Psoas muscle (tissue), 8 donors: ENCODE measurements at places on chromosomes 5 and 9. TPM values are rescaled to one million over a fixed set of nuclear protein-coding genes. Genes with fewer than 3 reads are reported as not detected.
A peak's percentile ranks its signal among the peaks of the same experiment; 100 is the strongest.

- H3K27me3 ChIP-seq = no peaks in the 10 kb centered on the region
- H3K4me3 ChIP-seq = no peak overlapping the region
- no peaks in the 10 kb centered on the region for H3K36me3 ChIP-seq
- DNase-seq = no peak
- H3K27ac ChIP-seq = no peak overlapping the region
Observed at GRCh38 chr9:110106661-110107060, 101.3 kb downstream of the C9orf152 start.

GRCh38 chr9:87529671-87530070, 32.0 kb downstream of the DAPK1 start:
- no peaks in the 10 kb centered on the region for H3K4me1 ChIP-seq
- H3K36me3 ChIP-seq = no peaks in the 10 kb centered on the region
- H3K27me3 ChIP-seq = no peaks in the 10 kb centered on the region
- H3K27ac ChIP-seq = no peak overlapping the region

DNA sequence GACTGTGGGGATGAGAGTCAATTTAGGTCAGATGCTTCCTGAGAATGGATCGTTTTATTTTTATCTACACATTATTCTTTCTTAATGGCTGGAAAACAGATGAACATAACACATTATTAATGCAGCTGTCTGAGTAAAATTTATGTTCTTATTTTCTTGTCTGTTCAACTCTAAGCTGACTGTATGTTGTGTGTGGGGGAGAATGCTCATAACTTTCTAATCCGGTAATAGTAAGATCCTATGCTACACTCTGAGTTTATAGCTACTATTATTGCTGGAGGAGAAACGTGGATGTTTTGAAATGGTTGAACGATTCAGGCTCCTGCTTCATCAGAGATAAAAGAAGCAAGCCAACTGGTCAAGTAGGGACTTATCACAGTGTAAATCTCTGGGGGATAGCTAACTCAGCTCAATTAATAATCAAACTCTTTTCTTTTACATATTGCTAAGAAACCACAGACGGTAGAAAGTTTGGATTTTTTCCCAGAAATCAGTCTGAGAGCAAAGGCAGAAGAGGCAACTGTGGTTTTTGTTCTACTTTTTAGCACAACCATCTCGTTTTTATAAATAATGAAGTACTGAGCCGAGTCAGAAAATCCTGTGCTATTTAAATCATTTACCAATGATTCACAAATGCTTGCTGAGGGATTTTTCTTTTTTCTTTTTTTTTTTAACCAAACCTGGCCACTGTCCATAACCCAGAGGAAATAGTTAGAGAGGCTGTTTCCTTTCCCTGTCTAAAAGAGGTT, 265.0 kb upstream of the FAM174A start:
- DNase-seq = no peak
- no peaks in the 10 kb centered on the region for H3K36me3 ChIP-seq
- H3K27me3 ChIP-seq = no peaks in the 10 kb centered on the region
- H3K27ac ChIP-seq = no peak overlapping the region

DNA sequence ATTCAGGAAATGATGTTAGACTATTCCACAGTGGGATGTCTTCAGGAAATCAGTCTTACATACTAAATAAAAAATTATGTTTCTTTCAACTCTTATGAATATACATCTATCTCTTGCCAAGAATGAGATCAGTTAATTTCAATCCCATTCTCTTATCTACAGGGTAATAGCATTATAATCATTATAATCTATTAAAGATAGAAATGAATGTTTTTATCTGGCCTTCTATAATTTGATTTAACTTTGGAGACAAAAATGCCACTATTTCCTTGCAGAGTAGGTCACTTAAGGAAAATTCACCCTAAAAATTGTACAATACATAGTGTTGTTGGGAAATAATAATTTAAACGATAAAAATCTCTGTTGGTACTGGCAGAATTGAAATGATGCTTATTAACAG, 96.4 kb downstream of the HOMER1 start:
- H3K27me3 ChIP-seq = no peaks in the 10 kb centered on the region
- no peaks in the 10 kb centered on the region for H3K4me1 ChIP-seq
- H3K27ac ChIP-seq = no peak overlapping the region
- H3K4me3 ChIP-seq = no peak overlapping the region

Gene RGS7BP
- total RNA-seq = 0.37 TPM

DNA sequence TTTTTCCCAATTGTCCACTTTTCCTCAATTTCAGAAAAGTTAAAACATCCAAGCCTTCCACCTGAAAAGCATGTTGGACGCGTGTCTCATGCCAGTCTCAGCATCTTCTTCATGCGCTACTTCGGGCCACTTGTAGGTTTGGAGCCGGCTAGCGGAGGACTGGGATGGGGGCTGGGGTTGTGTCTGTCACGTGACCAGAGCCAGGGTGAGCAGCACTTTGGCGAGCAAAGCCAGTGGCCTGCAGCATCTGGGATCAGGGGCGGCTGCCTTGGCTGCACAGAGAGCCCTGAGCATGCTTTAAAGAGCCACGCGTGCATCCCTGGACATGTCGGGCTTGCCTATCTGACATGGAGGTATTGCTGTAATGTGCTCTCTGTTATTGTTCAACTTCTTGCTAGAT, 41.2 kb downstream of the SLC6A3 start:
- H3K27me3 ChIP-seq = peaks cover 17% of the 10 kb centered on the region
- H3K27ac ChIP-seq = no peak overlapping the region
- H3K36me3 ChIP-seq = no peaks in the 10 kb centered on the region
- H3K4me1 ChIP-seq = no peaks in the 10 kb centered on the region
- H3K4me3 ChIP-seq = no peak overlapping the region
- DNase-seq = peak; percentile 25

Gene ECPAS
- total RNA-seq = 273 TPM

Gene SPAAR
- total RNA-seq = 4.4 TPM

Gene SGTB
- 4.4 TPM for total RNA-seq

DNA sequence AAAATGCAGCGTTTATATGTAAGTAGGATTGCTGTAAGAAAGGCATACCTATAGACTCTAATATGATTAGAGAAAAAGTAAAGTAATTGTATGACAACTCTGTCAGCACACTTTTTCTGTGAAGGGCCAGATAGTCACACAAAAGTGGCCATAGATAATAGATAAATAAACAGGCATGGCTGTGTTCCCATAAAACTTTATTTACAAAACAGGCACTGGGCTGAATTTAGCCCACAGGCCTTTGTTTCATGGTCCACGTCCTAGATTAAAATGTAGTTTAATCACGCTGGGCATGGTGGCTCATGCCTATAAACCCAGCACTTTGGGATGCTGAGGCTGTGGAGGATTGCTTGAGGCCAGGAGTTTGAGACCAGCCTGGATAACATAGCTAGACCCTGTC, 8.7 kb upstream of the TXNDC8 start:
- H3K36me3 ChIP-seq = no peaks in the 10 kb centered on the region
- H3K27me3 ChIP-seq = no peaks in the 10 kb centered on the region
- no peak overlapping the region for H3K27ac ChIP-seq
- no peaks in the 10 kb centered on the region for H3K4me1 ChIP-seq
- no peak for DNase-seq

DNA sequence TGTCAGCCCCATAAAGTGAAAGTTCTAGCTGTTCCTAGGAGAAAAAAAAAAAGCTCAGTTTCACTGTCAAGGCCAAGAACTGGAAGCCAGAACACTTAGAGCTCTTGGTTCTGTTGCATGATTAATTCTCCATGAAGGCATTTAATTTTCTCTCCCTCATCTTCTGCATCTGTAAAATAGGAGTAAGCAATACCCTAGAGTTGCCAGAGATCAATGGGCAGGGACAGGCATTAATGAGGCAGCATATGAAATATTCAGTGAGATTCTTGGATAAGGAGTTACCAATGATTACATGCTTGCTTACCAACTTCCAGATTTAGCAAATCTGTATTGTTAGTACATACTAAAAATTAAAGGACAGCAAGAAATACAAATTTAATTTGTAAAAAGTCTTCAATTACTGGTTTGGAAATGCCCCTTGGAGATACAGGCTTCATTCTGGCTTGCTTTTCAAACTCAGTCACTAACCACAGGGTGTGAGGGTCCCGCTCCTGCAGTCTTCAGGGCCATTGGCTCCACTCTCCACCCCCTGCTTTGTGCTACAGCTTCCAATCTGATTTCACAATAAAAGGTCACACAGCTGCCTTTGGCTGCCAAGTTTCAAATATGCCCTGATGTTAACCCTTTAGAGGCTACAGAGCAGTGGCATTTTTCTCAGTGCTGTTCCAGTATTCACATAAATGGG, 624.6 kb downstream of the BNC2 start:
- H3K4me1 ChIP-seq = peaks cover 11% of the 10 kb centered on the region
- no peaks in the 10 kb centered on the region for H3K27me3 ChIP-seq
- H3K4me3 ChIP-seq = no peak overlapping the region
- H3K36me3 ChIP-seq = no peaks in the 10 kb centered on the region
